Islet precursor cell (in vitro differentiated cells): ENCODE measurements at places on chromosomes 4 and X.

GRCh38 chrX:42241421-42241820 is 318.1 kb upstream of the CASK start:
- peak; percentile 75 for DNase-seq

DNA sequence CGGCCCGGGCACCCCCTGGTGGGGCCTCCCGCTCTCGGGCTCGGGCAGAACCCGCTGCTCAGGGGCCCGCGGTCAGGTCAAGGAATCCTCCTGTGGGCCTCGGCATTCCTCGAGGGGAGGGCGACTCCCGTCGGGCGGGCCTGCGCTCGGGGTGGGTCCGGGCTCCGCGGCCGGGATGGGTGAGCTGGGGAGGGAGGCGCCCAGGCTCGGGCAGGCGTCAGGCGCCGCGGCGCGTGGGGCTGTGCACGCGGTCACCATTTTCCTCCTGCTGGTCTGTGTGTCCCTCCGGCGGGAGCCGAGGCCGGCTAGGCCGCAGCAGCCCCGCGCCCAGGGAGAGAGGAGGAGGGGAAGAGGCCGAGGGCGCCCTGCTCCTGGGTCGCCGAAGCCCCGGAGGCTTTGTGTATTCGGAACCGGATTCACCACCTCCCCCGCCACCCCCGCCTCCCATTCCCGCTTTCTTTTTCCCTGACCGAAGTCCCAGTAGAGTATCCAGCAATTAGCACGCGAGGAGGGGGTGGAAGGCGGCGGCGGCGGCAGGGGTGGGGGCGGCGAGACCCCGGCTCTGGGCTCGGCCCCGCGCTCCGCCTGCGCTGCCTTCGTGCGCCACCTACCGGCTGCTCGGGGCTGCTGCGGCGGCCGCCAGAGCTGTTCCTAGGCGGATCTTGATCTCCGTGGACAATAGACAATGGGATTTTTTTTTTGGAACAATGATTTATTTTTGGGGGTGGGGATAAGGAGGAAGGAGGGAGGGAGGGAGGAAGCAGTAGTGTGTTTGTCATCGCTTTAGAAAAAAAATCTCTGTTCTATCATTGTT is 99.0 kb upstream of the MAML3 start:
- peak; percentile 91 for DNase-seq

- DNase-seq: no peak
These were observed 19.8 kb downstream of the KLHL34 start for GRCh38 chrX:21638311-21638710.

GRCh38 chr4:17336069-17336468 is 175.8 kb downstream of the QDPR start:
- no peak for DNase-seq

- DNase-seq: no peak
These were observed 28.6 kb downstream of the NUDT10 start for GRCh38 chrX:51361251-51361650.

- DNase-seq: no peak
These were observed 117.6 kb downstream of the MAB21L2 start for GRCh38 chr4:150699599-150699998.

GRCh38 chr4:112214390-112215264 is 17.0 kb upstream of the AP1AR start:
- DNase-seq: no peak

DNA sequence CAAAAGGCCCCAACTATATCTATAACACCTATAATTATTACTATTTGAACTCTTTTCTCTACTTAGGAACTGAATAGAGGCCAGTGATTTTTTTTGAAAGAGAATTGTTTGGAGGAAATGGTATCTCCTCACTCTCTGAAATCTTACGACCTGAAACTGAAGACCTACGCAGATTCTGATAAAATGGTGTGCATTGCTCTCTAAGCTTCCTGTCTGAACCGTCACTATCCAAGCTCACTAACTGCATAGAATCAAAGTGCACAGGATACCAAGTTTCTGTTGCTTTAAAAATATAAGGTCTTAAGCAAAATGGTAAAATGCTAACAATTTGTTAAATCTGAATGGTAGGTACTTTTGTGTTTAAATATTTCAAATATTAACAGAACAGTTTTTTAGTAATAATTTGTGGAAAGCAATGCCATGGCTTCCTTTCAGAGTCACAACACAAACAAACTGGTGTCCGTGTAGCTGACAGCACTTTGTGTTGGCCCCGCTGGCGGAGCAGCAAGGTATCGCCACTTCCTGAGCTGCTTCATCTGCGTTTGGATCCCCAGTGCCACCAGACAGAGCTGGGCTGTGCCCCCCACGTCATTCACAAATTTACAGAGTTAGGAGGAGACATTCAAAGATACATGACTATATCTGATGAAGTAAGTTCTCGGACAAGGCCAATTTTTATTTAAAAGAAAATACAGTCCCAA is 313.9 kb downstream of the FBXW7 start:
- DNase-seq: no peak
